Ascending aorta (tissue), 2 donors: ENCODE measurements at places on chromosomes 3 and 15. TPM values are rescaled to one million over a fixed set of nuclear protein-coding genes. Genes with fewer than 3 reads are reported as not detected.

DNA sequence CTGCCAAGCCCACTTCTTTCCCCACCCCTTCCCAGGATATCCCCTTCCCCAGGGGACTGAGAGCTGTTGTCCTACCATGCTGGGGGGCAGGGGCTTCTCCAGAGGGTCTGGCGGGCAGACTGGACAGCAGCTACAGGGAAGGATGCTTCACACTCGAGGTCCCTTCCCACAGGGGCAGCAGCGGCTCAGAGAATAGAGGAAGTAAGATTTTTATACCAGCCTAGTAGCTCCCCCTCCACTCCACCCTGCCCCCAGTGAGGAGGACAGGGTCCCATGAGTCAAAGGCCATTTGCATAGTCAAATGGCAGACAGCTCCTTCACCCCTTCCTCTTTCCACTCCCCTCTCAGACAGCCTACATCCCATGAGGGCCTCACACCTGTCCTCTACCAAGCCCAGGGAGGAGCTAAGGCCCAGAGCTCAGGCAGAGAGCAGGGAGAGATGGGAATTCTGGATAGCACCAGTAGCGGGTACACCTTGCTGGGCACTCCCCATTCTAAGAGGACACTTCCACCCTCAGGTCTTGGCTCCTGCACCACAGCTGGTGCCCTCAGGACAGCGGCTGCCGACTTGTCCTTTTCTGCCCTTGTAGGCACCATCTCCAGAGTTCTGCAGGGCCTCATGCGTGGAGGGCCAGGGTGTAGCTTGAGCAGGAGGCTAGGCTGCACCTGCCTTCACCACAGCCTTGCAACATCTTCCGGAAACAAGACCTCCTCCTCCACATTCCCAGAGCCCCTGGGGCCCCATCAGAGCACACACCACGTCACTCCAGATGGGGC, at the start of gene TLR9:
Gene TLR9, minus strand, starts transcription at position 194 of the 777 bp plus-strand sequence. Its CDS starts 116 bp downstream, at position 78.
- no peak for DNase-seq

DNA sequence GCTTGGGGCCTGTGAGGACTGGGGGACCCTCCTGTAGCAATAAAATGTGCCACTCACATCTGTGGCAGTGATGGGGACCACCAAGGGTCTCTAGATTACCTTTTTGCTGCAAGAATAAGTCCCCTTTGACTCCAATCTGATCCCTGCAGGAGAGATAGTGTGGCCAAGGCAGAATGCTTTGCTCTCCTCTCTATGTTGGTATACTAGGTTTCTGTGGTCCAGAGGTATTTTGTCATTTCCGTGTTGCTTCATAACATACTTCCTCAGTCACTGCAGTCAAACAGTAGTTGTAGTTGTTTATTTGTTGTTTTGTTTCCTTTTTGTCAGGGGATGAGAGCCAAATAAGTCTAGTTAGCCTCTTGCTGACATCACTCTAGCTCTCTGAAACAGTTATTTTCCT, 13.1 kb upstream of the NAALADL2 start:
- DNase-seq, result no peak

GRCh38 chr15:46685096-46685495, 1032.2 kb upstream of the SEMA6D start:
- no peak for DNase-seq

DNA sequence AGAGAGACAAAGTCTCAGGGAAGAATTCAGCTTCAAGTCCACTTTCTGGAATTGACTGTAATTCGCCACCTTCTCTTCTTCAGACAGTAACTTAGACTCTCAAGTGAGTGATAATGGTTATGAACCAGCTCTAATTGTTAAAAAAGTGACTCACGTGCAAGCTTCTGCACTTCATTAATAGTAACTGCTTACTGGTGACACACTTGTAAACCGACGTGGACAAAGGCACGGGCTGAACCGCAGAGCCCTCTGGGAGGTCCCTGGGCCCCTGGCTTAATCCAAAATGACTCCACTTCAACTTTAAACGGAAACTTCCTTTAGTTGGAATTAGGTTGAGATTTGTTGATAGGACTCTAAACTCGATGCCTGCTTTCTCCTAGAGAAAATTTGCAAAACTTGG, 17.0 kb downstream of the MUC4 start:
- no peak for DNase-seq

Gene ZPLD1
- total RNA-seq, result not detected

Gene KLHDC8B
- total RNA-seq, result 57.5 TPM
